Activated T-cell treated with anti-CD3 and anti-CD28 coated beads, Interleukin-2, amount 50 U/mL, for 4 hours (primary cell): ENCODE measurements at places on chromosomes 12 and 14. TPM values are rescaled to one million over a fixed set of nuclear protein-coding genes. Genes with fewer than 3 reads are reported as not detected.

DNA sequence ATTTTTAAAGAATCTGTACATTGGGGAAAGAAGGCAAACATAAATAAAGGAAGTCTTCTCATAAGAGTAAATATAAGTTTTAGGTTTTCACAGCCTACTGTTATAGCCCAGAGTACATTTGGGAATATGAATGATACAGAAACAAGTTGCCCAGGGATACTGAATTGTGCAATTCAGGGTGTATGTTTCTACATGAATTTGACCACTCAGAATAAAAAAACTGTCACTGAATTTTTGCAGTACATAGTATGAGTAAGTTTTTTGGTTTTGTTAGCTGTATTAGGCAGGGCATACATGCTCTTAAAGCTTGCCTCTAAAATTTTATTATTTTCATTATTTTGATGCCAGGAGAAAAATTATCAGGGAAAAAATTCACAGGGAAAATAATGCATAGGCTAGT is 6.6 kb upstream of the PCNX4 start:
- DNase-seq: no peak

The CIROP gene
- not detected for total RNA-seq

GRCh38 chr12:78176643-78177042 is 345.9 kb downstream of the NAV3 start:
- DNase-seq: no peak

The RPL10L gene
- not detected for total RNA-seq

The CLEC2B gene
- total RNA-seq: 8.9 TPM

GRCh38 chr14:69886453-69887242 is 7.4 kb downstream of the SMOC1 start:
- DNase-seq: no peak

DNA sequence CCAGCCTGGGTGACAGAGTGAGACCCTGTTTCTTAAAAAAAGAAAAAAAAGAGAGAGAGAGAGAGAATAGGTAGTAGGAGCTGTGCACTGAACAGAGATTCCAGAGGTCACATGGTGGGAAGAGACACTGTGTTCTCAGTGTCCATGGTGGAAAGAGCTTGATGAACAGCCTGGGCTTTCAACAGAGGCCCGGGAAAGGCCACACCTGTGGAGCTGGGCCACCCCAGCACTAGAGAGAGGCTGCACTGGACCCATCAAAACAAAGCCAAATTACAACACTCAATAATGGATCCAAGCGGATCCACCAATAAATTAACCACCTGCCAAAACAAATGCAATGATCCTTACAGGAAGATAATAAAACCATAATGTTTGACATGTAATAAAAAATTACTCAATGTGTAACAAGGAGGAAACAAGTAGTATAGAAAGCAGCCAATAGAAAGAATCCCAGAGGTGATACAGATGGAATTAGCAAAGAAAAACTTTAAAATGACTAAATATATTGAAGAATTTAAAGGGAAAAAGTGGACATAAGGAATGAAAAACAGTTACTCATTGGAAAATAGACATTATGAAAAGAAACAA is 44.8 kb upstream of the BCL2L14 start:
- no peak for DNase-seq

DNA sequence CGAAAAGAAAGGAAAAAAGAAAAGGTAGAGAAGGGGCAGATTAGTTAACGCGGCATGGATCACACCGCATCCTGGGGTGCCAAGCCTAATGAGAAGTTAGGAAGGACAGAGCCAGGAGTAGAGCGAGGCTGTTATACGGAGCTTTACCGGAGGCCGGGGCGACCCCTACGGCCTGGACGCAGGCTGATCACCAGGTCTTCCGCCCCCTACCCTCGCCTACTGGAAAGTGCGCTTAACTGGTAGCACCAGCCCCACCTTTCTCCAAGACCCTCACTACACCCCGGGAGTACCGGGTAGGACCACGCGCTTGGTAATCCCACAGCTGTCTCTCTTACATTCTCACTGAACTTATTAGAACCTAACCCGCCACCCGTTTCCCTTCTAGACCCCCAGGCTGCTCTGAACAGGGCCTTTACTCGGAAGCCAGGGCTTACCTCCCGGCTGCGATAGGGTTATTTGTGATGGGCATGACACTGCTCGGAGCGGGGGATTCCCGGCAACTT is 33.8 kb downstream of the WBP11 start:
- DNase-seq: no peak

- DNase-seq: peak; percentile 56
Measured at GRCh38 chr12:57621497-57622292, 10.5 kb downstream of the ARHGEF25 start.

DNA sequence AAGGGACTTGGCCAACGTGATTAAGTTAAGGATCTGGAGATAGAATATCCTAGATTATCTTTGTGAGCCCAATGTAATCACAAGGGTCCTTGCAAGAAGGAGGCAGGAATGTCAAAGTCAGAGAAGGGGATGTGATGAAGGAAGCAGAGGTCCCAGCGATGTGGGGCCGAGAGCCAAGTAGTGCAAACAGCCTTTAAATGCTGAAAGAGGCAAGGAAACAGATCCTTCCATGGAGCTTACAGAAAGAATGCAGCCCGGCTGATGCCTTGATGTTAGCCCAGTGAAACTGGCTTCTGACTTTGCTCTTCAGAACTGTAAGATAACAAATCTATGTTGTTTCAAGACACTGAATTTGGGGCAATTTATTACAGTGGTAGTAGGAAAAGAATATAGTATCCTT is 74.9 kb downstream of the NEDD1 start:
- DNase-seq: no peak

DNA sequence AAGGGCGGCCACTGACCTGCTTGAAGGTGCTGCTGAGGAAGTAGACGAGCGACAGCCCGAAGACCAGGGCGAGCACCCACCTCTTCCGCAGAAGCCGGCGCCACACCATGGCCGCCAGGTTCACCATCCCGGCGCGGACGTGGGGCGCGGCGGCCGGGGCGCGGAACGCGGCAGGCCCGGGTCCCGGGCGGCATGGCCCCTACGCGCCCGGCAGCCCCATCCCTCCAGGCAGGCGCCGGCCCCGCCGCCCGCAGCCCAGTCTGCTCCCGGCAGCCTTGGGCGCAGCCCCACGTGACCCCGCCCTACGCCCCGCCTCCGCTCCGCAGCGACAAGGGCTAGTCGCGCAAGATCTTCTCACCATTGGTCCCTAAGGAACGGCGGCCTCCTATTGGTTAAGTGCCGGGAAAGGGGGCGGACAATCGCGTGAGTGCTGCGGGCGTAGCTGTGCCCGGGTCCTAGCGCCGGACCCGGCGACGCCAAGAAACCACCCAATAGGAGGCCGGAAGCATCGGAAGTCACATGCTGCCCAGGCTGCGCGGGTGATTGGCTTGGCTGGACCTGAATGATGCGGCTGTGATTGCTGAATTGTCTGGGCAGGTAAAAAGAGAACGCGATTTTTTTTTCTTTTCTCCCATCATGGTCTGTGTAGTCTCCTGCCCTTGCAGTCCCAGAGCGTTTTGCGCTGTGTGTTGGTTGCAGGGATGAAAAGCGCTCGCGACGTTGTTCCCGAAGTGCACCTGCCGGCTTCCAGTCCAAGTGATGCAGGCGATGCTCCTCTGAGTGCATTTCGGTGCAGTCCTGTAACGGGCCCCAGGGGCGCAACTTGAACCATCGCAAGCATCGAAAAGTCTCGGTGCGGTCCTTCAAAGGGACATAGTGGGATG is at the start of the genes RNFT2 and SPRING1:
Gene RNFT2, plus strand, starts transcription at position 542 of the 884 bp plus-strand sequence. CDS start 2,183 bp downstream, outside the sequence.
Gene SPRING1, minus strand, starts transcription at position 296 of the 884 bp plus-strand sequence. Its CDS starts 169 bp downstream, at position 127.
- peak; percentile 98 for DNase-seq

GRCh38 chr14:74542056-74542685 is 48.6 kb downstream of the ISCA2 start:
- DNase-seq: no peak

DNA sequence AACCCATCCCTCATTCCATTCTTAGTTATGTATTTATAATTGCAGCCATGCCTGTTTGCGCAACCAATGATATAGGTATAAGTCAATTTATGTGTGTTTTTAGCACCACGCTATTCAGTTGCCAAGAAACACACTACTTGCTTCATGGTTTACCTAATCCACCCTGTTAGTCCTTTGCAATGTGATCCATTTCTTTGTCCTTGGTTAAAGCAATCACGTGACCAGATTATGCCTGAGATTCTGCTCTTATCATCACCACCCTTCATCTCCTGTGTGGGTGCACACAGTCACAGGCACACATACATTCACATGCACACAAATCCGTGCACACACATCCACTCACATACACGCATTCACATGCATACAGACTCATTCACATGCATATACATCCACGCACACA is 52.3 kb upstream of the KCNA5 start:
- no peak for DNase-seq

GRCh38 chr14:99664058-99664936 is 19.4 kb downstream of the HHIPL1 start:
- DNase-seq: no peak

DNA sequence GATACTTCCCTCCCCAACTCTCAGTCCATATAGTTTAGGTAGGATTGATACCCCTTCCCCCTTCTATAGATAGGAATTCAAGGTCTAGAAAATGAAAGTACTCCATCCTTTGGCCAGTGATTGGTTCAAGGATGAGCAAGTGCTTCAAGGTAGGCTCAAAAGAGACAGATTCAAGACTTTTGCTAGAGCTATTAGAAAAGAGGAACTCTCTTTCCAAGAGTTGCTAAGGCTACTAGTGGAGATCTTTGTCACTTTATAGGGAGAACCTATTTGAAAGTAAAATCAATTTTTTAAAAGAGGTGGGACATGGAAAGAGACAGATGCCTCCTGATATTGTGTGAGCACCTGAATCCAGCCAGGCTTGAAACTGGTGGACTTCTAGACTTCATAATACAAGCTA is 17.5 kb downstream of the POLE2 start:
- DNase-seq: no peak

DNA sequence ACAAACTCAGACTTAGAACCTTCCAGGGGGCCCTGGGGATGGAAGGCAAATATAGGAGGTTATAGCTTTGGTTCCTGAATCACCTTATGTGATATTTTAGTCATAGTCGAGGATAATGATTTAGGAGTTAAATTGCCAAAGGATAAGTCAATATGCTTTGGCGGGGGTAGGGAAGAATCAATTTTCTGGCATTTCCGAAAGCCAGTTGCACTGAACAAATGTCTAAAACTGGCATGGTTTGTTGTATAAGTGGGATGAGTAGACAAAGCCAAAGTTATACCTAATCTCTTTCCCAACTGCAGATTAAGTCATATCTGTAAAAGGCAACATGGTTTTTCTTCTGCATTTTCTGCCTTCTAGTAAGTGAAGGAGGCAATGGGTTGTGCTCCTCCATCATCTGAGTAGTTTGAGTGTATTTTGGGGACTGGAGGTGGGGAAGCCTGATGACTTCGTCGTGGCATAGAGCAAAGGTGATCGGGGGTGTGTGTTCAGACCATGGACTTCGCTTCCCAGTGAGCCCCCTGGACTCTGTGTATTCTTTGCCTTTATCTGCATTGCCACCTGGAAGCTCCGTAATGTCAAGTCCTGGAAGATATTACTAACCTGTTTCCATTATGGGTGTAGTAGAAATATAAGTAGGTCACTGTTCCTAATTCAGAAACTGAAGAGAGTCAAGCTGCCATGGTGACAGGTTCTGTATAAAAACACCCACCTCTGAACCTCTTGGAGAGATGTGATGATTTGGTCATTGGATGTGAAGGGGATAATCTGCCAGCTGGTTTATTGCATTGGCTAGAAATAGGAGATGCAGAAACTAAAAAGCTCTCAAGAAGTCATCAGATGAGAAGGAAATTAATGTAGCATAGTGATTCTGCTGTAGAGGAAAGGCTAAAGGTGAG is 24.5 kb downstream of the PPFIBP1 start:
- no peak for DNase-seq

GRCh38 chr12:114368685-114369452 is 37.1 kb downstream of the TBX5 start:
- DNase-seq: no peak

DNA sequence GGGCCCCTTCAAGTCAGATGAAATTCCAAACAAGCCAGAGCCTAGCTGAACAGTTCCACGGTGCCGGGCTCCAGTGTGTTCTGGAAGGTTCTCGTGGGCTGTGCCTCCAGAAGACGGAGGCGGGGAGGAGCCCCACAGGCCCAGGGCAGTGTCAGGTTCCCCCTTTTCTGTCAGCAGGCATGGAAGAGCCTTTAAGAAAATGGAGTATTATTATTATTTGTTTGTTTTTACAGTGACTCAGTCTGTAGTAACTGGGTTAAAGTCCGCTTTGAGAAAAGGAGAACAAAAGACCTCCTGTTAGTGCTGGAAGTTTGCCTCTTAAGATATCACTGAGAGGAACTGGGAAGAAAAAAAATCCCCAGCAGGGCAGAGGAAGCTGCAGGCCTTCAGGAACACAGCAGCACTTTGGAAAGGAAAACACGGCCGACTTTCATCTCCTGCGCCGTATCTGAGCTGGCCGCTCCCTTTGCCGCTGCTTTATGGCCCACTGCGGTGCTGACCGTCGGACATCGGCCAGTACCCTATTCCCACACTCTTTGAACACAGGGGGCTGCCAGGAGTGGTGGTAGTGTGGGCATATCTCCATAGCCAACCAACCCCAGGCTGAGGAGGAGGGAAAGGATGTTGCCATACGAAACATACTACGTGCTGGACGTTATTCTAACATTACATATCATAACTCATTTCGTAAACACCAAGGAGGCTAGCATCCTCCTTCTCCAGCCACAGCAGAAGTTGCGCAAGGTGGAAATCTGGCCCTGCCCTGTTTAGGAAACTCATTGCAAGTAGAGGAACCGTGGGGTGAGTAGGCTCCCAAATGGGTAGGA is 194.0 kb downstream of the ZFP36L1 start:
- DNase-seq: no peak

The NGB gene
- total RNA-seq: not detected

- DNase-seq: no peak
Measured at GRCh38 chr12:75628916-75629315, 117.5 kb upstream of the KRR1 start.

The MANSC4 gene
- total RNA-seq: not detected

DNA sequence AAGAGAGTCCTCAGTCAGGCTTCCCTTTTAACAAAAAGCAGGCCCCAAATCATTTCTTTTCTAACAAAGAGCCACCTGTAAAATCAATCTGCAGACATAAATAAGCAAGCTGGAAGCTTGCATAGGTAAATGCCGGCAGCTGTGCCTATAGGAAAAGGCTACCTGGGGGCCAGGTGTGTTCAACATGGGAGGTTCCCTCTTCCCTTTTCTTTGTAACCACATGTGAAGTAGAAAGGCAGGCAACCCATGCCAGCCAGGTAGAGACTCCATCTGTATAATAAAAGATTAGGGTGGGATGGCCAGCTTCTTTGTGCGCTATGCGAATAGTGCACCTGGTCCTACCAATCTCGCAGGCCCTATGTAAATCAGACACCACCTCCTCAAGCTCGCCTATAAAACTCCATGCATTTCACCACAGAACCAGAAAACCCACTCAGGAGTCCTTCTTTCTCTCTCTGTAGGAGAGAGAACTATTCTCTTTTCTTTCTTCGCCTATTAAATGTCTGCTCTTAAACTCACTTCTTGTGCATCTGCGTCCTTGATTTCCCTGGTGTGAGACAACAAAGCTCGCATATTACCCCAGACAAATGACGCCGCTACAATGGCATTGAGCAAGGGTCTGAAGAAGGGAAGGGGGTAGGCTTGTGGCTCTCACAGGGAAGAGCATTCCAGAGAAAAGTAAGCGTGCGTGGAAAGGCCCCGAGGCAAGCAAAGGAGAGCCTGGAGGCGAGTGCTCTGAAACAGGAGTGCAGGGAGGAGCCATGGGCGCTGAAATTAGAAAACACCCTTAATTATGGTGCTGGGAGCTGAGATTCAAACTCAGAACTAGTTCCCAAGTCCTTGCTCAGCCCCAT is 67.2 kb downstream of the TTC9 start:
- no peak for DNase-seq
